IMR-90 (cell line): ENCODE measurements at places on chromosomes 4 and X. TPM values are rescaled to one million over a fixed set of nuclear protein-coding genes. Genes with fewer than 3 reads are reported as not detected.

DNA sequence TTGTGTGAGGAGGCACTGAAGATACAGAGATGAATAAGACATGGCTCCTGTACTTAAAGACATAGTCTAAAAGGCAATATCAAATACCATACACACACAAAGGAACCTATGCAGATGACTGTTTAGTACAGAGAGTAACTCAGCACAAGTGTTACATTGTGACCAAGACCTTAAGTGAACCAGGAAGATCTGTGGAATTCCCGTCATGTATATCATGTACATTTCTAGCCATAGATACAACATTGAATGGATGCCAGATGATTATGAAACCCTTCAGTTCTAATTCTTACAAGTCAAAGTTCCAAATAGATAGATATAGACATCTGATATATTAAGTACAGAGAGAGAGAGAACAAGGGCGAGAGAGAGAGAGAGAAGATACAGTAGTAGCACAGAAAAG, 73.2 kb downstream of the PAK3 start:
- no peaks in the 10 kb centered on the region for H3K36me3 ChIP-seq
- H3K4me3 ChIP-seq, result no peak overlapping the region
- no peaks in the 10 kb centered on the region for H3K4me1 ChIP-seq

The GLRA2 gene
- total RNA-seq, result not detected in 2 replicates

DNA sequence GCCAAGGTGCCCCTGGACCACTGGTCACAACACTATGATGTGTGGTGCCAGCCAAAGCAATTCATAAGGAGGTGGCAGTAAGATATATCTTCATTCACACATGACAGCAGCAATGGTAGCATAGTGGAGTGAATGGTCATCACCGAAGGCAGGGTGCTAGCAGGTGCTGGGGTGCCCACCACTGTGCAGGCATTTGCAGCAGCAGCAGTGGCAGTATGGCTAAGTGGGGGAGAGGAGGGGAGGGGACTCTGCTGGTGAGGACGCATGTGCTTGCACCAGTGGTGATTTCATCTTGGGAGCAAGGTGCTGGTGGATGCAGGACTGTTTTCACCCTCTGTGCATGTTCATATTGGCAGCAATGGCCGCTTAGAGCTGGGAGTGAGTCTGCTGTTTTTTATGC, 419.1 kb upstream of the KLHL4 start:
- no peak overlapping the region for H3K27ac ChIP-seq
- H3K36me3 ChIP-seq, result no peaks in the 10 kb centered on the region
- H3K4me3 ChIP-seq, result no peak overlapping the region

DNA sequence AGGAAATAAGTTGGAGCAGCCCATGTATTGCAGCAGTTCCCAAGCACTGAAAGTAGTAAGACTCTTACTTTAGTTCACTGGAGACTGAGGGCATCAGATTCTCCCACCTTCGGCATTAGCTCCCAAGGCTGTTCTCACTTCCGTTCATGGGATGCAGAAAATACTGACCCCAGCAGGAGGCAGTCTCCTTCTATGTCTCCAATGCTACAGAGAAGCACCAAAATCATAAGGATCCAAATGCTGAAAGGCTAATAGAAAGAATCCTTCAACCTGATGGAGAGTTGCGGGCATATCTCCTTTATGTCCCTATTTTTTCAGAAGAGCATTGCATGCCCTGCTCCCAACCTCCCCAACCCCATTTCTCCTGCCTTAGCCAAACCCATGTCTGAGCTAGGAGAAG, 32.4 kb downstream of the ADH7 start:
- no peak overlapping the region for H3K4me3 ChIP-seq
- peaks cover 13% of the 10 kb centered on the region for H3K4me1 ChIP-seq
- no peak for DNase-seq

The SLITRK4 gene
- total RNA-seq, result not detected in 2 replicates

DNA sequence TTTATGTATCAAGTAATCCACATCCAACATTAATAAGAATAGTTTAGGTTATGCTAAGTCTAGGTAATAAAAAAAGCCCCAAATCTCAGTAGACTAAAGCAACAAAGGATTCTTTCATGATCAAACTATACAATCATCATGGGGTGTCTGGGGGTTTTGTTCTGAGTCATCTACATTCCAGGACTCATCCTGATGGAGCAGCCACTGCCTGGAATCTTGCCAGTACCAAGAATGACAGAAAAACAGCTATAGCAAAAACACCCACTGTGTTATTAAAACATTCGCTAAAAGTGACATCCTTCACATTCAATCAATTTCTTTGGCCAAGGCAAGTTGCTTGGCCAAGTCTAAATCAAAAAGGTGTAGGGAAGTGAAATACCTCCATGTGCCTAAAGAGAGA, 3.9 kb upstream of the ARHGEF38 start:
- no peaks in the 10 kb centered on the region for H3K36me3 ChIP-seq
- no peak overlapping the region for H3K4me3 ChIP-seq

- no peak overlapping the region for H3K4me3 ChIP-seq
- H3K4me1 ChIP-seq, result no peaks in the 10 kb centered on the region
- H3K27me3 ChIP-seq, result no peaks in the 10 kb centered on the region
- no peak overlapping the region for H3K27ac ChIP-seq
These were observed 559.9 kb downstream of the RAB28 start for GRCh38 chr4:12924253-12924652.

DNA sequence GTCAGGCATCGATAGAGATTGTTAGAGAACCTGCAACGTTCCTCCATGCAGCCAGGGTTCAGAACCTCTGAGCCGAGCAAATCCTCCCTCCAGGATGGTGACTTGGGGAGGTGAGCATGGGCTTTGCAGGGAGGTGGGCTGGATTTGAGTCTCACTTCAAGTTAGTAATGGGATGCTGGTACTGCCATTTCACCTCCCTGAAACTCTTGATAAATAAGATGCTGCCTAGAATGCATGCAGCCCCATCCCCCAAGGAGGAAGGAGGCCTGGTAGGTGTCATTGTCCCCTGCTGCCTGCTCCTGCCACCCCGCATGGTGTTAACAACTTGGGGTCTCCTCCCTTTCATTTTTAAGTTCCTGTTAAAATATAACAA, 35.7 kb upstream of the SLC2A9 start:
- H3K36me3 ChIP-seq, result peaks cover 2% of the 10 kb centered on the region
- no peak for DNase-seq

DNA sequence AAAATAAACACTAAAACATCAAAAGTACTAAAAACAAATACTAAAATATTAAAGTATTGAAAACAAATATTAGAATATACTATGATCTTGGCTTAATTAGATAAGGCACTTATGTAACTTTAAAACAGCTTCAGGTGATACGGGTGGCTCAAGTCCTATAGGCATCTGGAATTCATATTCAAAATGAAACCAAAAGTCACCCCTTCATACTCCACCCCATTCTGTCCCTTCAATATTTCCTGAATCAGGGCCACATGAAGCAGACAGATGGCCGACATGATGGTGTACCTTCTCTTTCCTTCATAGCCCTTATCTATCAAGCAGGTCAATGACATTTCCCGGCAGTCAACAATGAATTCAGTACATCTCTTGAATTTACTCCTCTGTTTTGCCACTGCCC, 71.9 kb upstream of the MAGEB10 start:
- no peak for DNase-seq
- H3K36me3 ChIP-seq, result no peaks in the 10 kb centered on the region
- H3K4me3 ChIP-seq, result no peak overlapping the region
- H3K4me1 ChIP-seq, result no peaks in the 10 kb centered on the region

DNA sequence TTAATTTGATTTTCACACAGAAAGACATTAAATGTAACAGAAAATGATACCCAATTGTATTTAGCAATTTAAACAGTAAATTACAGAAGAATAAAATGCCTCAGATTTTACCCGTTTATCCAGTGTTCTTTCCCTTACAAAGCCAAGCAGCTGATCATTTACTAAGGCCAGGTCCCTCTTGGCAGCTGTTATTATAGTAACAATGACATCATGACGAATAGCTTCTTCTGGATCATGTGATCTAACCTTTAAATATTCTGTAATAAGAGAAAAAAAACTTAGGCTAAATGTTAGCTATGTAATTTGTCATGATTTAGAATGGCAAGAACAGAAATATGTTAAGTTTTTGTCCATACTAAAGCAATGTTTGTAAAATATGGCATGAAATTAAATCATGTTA, 69.4 kb downstream of the PDS5A start:
- H3K27me3 ChIP-seq, result no peaks in the 10 kb centered on the region
- no peaks in the 10 kb centered on the region for H3K4me1 ChIP-seq
- H3K36me3 ChIP-seq, result peaks cover 16% of the 10 kb centered on the region
- DNase-seq, result peak; percentile 40
- H3K4me3 ChIP-seq, result no peak overlapping the region
